Stimulated activated CD8-positive, alpha-beta memory T cell treated with anti-CD3 and anti-CD28 coated beads, Interleukin-15, amount 100 ng/mL, for 24 hours (primary cell): ENCODE measurements at places on chromosomes 3 and 15.

DNA sequence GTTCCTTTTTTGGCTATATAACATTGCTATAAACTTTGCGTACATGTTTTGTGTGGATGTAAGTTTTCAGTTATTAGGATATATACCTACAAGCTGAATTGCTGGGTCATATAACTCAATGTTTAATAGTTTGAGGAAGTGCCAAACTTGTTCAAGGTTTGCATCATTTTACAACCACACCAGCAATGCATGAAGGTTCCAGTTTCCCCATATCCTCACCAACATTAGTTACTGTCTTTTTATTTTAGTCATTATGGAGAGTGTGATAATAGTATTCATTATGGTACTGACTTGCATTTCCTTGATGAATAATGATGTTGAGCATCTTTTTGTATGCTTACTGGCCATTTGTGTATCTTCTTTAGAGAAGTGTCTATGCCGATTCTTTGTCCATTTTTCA lies 112.3 kb downstream of the NR1I2 start:
- DNase-seq, result no peak

GRCh38 chr15:31060429-31061140 lies 40.9 kb downstream of the TRPM1 start:
- DNase-seq, result no peak

DNA sequence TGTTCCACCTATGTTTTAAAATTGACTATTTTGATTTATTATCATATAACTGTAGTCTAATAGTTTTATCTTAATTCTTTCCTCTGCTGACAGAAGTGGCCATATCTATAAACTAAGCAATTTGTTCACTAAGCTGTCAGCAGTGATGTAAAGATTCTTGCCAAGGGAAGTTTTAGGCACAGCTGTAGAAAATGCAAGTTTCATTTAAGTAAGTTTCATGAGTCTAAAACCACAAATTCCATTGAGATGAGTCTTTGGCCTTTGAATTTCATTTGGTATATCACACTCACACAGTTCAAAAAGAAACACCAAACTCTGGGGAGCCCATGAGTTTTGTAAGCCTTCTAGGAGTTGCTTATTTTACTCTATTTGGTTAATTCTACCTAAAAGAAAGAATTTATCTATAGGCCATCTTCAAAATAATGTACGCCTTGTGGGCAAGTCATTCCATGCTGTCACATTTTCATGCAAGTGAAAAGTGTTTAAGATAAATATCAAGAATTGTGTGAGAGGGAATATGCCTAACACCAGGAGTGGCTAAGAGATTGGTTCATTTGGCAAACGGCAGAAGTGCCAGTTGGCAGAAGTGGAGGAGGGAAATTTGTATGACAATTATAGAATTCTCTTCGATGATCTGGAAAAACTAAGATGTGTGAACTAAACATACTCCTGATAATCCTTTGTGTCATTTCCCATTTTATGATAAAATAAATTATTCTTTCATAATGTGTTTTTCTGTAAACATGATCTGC lies 292.9 kb downstream of the ZIC4 start:
- DNase-seq, result no peak

GRCh38 chr3:51539291-51539941 lies 897 bp downstream of the RAD54L2 start:
- DNase-seq, result peak; percentile 6
